ENCODE measurements at places on chromosomes 3 and 15.

DNA sequence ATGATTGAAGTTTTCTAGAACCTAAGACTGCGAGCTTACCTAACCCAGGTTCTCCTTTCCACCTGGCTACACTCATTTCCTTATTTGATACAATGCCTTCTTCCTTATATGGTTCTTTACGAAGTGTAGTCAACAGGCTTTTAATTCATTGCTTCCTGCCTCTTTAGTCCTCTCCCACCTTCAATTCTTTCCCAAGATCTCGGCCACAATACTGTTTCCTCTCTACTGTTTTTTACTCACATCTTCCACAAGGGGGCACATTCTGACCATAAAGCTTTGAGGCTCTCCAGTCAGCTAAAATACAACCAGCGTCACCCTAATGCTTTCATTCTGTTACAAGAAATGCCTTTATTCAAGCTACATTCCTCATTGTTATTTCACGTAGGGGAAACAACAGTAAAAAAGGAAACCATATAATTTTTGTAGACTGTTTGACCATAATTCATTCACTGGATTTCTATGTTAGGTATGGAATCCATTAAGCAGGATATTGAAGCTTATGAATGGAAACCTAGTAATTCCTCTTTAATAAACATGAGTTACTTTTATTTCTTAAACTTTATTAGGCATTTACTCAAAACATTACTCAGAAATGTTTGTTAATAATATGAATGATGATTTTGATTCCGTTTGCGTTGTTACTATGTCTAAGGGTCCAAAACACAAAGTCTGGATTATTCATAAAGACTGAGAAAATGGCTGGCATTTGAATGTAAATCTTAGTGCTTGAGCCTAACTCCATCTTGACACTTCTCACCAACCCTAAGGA, 29.5 kb upstream of the VEPH1 start:
- peak; percentile 57 for DNase-seq

DNA sequence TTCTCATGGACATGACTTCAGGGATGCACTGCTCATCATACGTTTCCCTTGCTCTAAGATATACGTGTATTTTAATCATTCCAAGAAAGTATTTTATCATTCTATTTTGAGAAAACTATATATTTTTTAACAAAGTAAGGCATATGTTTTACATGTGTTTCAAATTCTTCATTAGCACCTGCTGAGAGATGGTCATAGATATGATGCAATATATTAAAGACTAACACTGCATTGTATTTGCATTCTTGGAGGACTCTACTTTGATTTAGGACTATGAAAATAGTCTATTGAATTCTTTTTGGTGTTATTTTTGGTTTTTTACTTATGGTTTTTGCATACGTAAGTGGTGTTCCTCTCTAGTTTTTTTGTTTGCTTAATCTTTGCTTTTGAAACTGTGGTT, 54.2 kb upstream of the MTMR10 start:
- no peak for DNase-seq

DNA sequence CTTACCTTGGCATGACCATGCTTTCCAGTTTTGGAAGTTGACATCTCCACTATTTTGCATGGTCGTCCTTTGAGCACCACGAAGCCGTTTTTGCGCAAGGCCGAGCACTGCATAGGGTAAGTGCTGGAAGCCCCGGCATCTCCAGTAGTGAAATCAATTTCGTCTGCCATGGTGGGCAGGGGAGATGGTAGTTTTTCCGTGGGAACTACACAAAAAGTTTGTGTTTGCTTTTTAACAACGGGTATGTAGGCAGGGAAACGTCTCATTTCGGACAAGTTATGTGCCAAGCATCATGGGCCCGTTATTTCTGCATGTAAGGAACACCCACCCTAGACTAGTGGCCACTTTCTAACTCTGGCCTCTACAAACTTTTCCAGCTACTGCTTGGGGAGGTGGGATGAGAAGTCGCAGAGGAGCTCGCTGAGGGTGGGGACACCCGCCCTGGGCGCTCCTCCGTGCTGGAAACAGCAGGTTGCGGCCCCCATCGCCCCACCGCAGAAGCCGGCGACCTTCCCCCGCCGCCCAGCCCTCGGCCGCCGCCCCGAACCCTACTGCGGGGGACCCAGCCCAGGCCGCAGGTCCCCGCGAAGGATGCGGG, 701 bp downstream of the EIF5A2 start:
- DNase-seq = no peak

- DNase-seq = no peak
These were observed 173.8 kb upstream of the TLE3 start for GRCh38 chr15:70271422-70272088.

DNA sequence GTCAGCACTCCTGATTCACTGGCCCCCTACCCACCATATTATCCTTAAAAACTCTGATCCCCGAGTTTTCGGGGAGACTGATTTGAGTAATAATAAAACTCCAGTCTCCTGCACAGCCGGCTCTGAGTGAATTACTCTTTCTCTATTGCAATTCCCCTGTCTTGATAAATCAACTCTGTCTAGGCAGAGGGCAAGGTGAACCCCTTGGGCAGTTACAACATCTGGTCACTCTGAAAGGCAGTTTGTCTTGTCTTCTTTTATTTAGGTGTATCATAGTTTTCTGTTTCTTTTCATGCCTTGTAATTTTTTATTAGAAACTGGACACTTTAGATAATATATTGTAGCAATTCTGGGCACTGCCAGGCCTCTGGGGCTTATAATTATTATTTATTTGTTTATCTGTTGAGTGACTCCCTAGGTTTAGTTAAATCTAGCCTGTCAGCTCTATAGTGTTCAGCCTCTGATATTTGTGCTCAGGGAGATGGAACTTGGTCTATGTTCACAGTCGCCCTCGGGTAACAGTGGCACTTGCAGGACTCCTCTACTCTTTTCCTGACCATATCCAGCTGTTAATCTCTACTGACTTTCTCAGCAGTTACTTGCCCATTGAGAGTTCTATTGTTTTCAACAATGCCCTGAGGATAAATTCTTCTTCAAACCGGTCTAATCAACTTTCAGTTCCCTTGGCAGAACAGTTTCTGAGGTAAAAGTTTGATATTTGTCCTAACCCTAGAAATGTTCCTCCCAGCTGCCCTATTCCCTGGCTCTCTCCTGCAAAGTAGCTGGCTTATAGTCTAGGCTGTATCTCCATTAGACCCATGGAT, 15.5 kb upstream of the PLAAT1 start:
- no peak for DNase-seq

Measured in hematopoietic multipotent progenitor cell treated with erythropoietin and hydrocortisone succinate and interleukin-3 and kit ligand, for 15 days (in vitro differentiated cells).